ENCODE measurements at places on chromosomes 12 and 14.

DNA sequence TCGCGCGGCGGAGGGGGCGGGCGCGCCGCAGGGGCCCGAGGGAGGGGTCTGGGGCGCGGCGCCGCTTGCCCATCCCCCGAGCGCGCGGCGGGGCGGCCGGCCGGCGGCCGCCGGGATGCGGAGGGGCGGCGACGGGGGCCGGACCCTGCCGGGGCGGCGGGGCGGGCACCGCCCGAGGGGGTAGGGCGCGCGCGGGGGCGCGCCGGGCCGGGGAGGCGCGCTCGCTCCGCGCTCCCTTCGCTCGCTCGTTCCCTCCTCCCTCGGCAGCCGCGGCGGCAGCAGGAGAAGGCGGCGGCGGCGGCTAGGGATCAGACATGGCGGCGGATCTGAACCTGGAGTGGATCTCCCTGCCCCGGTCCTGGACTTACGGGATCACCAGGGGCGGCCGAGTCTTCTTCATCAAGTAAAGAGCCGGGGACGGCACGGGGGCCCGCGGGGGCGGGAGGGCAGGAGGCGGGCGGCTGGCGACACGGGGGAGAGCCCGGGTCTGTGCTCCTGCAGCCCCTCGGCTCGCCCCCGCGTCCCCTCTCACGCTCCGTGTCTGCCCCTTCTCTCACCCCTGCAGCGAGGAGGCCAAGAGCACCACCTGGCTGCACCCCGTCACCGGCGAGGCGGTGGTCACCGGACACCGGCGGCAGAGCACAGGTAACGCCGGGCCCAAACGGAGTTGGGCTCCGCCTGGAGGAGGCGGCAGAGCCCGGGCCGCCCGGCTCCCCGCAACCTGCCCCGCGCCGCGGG is at the start of gene PLEKHA5:
PLEKHA5 (plus strand) TSS at position 248 of the 738 bp plus-strand sequence; CDS start at position 315, 67 bp downstream.
- no peaks in the 10 kb centered on the region for H3K36me3 ChIP-seq
- H3K4me1 ChIP-seq = peaks cover 7% of the 10 kb centered on the region
- H3K27ac ChIP-seq = peak within 1 kb of the TSS; percentile 64
- H3K27me3 ChIP-seq = no peaks in the 10 kb centered on the region

DNA sequence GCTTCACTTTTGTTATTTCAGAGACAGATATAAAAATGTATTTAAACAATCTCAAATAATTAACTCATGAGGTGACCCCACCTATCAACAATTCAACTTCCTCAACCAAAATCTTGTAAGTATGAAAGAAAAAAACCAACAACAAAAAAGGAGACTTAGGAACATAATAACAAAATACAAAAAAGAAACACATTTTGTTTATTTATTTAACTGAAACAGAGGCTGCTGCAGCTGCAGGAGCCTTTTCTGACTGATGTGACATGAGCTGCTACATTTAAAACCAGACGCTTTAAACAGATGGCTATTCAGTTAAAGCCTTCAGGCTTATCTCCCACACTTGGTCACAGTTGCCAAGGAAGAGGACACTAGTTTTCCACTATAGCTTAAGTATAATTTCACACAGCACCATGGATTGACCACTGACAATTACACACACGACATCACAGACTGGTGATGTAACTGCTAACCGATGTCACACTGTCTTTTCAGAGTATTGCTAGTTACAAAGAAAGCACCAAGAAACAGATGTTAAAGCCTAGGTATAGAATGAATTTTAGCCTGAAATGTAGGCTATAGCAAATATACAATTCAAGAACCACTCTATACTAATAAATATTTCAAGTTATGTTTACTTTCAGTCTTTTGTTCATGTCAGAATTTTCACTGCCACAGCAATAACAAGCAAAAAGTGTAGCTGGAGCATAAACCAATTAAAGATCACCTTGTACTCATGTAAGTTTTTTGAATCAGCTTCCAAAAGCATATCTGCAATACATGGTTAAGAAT is 113.0 kb downstream of the MED13L start:
- H3K27ac ChIP-seq = peak overlapping the region; percentile 57
- no peak overlapping the region for H3K4me3 ChIP-seq
- H3K4me1 ChIP-seq = peaks cover 6% of the 10 kb centered on the region
- no peaks in the 10 kb centered on the region for H3K27me3 ChIP-seq
- no peak for DNase-seq
- no peaks in the 10 kb centered on the region for H3K36me3 ChIP-seq

DNA sequence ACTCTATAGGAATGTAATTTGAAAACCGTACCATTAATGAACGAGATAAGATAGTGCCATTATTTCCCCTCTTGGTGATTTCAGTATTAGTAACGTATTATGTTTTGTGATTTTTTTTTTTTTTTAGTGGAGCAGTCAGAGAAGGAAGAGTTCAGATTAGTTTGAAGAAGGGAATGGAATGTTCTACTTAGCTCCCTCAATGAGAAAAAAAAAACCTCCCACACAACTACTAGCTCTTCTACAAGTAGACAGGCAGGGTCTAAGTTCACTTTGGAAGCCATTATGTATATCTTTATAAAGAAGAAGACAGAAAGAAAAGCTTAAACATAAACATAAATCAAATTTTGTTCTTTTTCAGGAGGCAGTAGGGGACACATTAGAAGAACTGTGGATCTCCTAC is 27.3 kb downstream of the PNMA1 start:
- peaks cover 9% of the 10 kb centered on the region for H3K36me3 ChIP-seq
- no peak for DNase-seq
- H3K4me1 ChIP-seq = no peaks in the 10 kb centered on the region
- H3K27me3 ChIP-seq = no peaks in the 10 kb centered on the region

- no peak for DNase-seq
- H3K4me1 ChIP-seq = peaks cover 3% of the 10 kb centered on the region
- no peaks in the 10 kb centered on the region for H3K27me3 ChIP-seq
- no peak overlapping the region for H3K4me3 ChIP-seq
- no peaks in the 10 kb centered on the region for H3K36me3 ChIP-seq
These were observed 42.7 kb upstream of the CRACR2A start for GRCh38 chr12:3795492-3796133.

GRCh38 chr14:75880512-75880911 is 101.3 kb downstream of the TGFB3 start:
- H3K27ac ChIP-seq = no peak overlapping the region
- DNase-seq = no peak
- H3K4me3 ChIP-seq = no peak overlapping the region
- H3K4me1 ChIP-seq = no peaks in the 10 kb centered on the region
- peaks cover 5% of the 10 kb centered on the region for H3K36me3 ChIP-seq
- no peaks in the 10 kb centered on the region for H3K27me3 ChIP-seq

DNA sequence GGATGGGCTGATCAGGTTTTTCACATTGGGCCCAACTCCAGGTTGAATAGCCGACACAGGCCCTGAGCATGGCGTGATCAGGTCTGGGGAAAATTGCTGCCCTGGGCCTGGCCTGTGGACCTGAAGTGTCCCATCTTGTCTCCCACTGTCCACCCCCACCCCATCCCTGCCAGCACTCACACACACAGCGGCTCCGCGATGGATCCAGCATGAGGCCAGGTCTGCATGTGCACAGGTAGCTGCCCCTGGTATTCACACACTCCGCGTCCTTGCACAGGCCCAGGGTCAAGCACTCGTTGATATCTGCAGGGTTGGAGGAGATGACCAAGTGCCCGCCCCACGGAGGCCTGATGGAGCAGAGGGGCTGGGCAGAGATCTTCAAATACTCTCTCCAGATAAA is 38.7 kb downstream of the ISCA2 start:
- peaks cover 8% of the 10 kb centered on the region for H3K4me1 ChIP-seq
- no peak for DNase-seq
- H3K27me3 ChIP-seq = no peaks in the 10 kb centered on the region
- no peaks in the 10 kb centered on the region for H3K36me3 ChIP-seq
- no peak overlapping the region for H3K4me3 ChIP-seq

DNA sequence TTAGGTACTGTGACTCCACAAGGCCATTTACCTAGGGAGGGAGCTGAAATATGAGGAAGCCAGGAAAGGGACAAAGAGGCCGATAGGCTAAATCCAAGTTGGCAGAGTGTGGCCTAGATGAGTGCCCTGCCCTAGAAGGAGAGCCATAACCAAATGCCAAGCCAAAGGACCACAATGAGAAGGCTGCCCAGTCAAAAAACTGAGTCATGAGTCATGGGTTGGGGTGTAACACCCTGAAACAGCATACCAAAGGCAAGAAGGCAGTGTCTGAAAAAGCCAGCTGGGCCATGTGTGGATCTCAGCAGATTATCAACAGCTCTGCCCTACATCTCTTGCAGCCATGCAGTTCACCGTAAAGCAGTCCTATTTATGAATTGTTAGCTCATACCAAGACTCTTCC is 171.7 kb downstream of the PHLDA1 start:
- no peaks in the 10 kb centered on the region for H3K4me1 ChIP-seq
- DNase-seq = no peak
- H3K36me3 ChIP-seq = no peaks in the 10 kb centered on the region
- H3K27me3 ChIP-seq = no peaks in the 10 kb centered on the region
- H3K4me3 ChIP-seq = no peak overlapping the region

GRCh38 chr12:124549629-124550028 is 17.8 kb downstream of the NCOR2 start:
- H3K27ac ChIP-seq = peak overlapping the region; percentile 5
- peaks cover 7% of the 10 kb centered on the region for H3K4me1 ChIP-seq
- H3K36me3 ChIP-seq = no peaks in the 10 kb centered on the region
- no peak overlapping the region for H3K4me3 ChIP-seq

- no peak overlapping the region for H3K4me3 ChIP-seq
- no peaks in the 10 kb centered on the region for H3K36me3 ChIP-seq
- no peak overlapping the region for H3K27ac ChIP-seq
- DNase-seq = no peak
These were observed 1082.1 kb downstream of the AACS start for GRCh38 chr12:126147321-126147720.

DNA sequence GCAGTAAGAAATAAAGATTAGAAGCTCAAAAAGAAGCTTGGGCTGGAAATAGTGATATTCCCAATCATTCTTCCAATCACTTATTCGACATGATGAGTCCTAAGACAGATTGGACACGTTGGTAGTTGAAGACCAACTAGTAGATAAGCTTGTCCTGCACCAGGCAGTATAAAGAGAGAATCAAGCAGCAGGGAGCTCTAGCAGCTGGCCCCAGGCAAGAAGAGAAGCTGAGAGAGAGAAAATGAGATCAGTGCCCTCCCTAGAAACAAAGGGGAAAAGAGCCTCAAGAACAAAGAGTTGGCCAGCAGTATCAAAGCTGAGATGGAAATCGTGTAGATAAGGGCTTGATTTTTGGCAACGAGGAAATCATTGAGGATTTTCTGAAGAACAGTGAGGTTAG is 20.6 kb downstream of the RASSF8 start:
- H3K4me1 ChIP-seq = peaks cover 3% of the 10 kb centered on the region
- DNase-seq = no peak
- H3K4me3 ChIP-seq = no peak overlapping the region
- H3K27ac ChIP-seq = no peak overlapping the region

GRCh38 chr14:96299441-96299840 is 43.4 kb downstream of the BDKRB1 start:
- H3K36me3 ChIP-seq = peaks cover 30% of the 10 kb centered on the region
- no peaks in the 10 kb centered on the region for H3K4me1 ChIP-seq
- no peak overlapping the region for H3K27ac ChIP-seq

- H3K4me3 ChIP-seq = peak overlapping the region; percentile 82
- H3K27ac ChIP-seq = no peak overlapping the region
- H3K36me3 ChIP-seq = no peaks in the 10 kb centered on the region
These were observed 287 bp upstream of the SLC2A13 start for GRCh38 chr12:40106202-40106533.
